ENCODE measurements at places on chromosomes 2 and 18. TPM values are rescaled to one million over a fixed set of nuclear protein-coding genes. Genes with fewer than 3 reads are reported as not detected.

Gene PLB1
- total RNA-seq, result 9.7 TPM

Gene CD207
- not detected for total RNA-seq

Gene DCDC2C
- total RNA-seq, result 2.4 TPM

Gene PROKR1
- total RNA-seq, result not detected

Gene MYOM1
- 7.8 TPM for total RNA-seq

Gene RUFY4
- total RNA-seq, result not detected

Gene EML6
- total RNA-seq, result not detected

Gene RND3
- total RNA-seq, result 10.7 TPM

Gene DSG1
- not detected for total RNA-seq

Gene HNRNPA3
- 32.9 TPM for total RNA-seq

Gene TFPI
- 85.6 TPM for total RNA-seq

All from ascending aorta (tissue), 2 donors.